ENCODE measurements at places on chromosomes 6 and 20.
A peak's percentile ranks its signal among the peaks of the same experiment; 100 is the strongest.

GRCh38 chr6:37696220-37696840 is 1.4 kb downstream of the MDGA1 start:
- DNase-seq, result peak; percentile 40

- no peak for DNase-seq
Observed at GRCh38 chr6:996271-996852, 303.4 kb upstream of the EXOC2 start.

DNA sequence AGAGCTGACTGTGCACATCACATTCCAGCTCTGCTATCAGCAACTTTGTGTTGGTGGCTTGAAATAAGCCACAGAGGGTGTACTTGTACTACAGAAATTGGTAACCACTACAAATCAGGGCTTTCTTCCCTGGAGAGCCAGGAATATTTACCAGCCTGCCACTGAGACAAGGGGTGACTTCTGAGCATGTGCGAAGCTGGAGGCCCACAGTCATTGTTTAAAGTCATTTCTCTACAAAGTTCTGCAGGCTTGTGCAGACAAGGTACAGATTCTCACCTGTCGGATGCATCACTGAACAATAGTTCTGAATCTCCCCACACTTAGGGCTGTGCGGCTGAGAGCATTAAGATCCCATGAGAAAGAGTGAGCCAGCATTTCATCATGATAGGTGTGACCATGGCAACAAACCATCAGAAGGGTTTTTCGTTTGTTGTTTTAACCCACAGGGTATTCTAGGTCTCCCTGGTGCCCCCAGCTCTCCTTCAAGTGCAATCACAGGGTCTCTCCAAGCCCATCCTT is 292.8 kb downstream of the CDC5L start:
- DNase-seq, result no peak

DNA sequence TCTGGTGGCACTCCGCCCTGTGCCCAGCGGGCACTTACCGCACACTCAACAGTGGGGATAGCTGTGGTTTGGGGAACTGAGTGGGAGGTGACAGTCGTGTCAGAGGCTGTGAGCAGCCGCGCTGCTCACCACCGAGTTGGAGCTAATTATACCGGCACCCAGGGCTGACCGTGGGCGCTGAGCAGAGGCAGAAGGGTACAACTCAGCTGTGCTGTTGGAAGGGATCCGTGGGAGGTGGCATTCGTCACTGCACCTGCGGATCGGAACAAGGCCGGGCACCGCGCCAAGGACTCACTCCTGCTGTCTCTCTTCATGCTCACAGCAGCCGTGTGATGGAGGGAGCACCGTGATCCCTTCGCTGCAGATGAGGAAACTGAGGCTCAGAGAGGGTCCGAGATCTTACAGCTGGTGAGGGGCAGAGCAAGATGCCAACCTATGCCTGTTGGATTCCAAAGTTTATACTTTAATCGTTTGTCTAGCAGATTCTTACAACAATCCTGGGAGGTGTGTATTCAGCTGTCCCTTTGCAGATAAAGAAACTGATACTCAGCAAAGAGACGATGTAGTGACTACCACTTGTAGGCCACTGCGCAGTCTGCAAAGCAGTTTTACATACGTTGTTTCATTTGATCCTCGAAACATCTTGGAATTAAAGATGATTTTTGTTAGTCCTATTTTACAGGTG is 713 bp upstream of the ELMO2 start:
- DNase-seq, result peak; percentile 18

- DNase-seq, result no peak
Observed at GRCh38 chr6:169081248-169081647, 172.4 kb downstream of the THBS2 start.

DNA sequence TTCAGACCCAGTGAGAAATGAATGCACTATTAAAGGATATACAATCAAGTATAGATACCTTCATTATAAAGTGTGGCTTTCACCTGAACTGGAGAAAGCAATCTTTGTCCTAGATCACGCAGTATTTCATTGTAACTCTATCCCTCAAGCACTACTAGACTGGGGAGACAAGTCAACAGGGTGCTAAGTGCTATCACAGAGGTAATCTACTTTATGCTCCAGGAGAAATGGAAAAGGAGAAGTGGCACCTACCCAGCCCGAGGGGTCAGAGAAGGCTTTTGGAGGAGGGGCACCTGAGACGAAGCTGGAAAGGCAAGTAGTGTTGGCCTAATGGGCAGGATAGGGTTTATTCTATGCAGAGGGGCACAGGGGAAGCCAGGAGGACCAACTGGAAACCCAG is 17.1 kb downstream of the ZHX3 start:
- DNase-seq, result no peak

- no peak for DNase-seq
Observed at GRCh38 chr6:35470663-35471120, 2.5 kb downstream of the RPL10A start.

DNA sequence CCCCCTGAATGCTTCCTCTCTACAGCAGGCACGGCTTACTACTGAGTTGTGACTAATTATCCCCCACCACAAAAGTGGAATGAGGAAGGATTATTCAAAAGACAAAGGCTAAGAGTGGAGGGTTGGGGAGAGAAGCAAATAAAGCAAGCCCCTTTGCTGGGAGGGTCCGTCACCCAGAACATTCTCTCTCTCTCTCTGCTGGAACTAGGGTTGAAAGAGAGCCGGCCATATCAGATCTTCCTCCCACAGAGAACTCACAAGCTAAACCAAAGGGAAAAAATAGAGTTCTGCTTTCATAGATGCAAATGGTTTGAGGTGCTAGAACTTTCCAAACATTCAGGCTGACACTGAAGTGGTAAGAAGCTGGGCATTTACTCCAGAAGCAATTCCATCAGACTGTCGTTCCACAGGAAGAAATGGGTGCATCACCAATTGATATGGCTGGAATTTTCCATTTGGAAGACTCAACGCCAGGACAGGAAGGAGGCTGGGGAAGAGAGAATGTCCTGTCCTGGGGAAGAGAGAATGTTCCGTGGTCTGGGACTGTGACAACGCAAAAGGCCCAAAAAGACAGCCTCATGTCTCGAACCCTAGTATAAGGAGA is 7.9 kb downstream of the ZMYND8 start:
- DNase-seq, result peak; percentile 49

- DNase-seq, result no peak
Observed at GRCh38 chr6:131065824-131066171, 2.8 kb upstream of the EPB41L2 start.

GRCh38 chr6:79538106-79538971 is 1.1 kb upstream of the LCA5 start:
- DNase-seq, result peak; percentile 26

DNA sequence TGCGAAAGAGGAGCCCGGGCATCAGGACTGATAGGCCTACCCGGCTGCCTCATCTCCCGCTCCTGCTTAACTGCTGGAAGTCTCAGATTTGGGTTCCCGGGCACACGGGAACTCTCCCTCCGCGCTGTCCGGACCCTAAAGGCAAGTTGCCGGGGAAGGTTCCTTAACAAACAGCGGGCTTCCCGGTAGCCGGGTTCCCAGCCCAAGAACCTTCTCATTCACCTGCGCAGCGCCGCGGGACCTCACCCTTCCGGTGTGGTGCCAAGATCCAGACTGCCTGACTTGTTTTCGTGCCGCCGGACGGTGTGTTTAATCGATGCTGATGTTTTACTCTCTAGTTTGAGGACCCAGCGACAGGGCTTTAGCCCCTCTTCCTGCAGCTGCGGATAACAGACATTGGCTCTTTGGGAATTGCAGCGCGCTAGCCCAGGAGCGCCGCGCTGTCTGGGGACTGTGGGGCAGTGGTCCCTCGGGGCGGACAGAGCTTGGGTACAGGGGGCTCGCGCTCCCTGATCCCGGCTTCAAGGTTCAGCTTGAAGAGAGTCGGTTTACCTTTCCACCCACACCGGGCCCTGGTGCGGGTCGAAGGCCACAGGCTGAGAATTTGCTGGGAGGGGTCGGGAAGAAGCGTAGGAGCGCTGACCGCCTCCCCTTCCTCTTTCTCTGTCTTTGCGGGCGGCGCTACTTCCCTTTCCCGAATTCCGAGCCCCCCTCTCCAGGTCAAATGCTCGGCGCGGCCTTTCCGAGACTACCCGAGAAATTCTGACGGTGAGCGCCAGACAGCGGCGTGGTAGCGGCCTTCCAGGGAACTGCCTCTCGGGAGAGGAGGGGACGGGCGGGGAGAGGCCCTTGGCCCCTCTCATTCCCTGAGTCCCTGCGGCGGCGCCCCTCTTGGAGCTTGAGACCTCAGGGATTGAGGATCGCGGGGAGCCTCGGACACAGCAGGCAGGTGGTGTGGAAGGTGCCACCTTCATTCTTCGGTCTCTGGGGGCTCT is 17.2 kb downstream of the ABT1 start:
- no peak for DNase-seq

GRCh38 chr6:30730601-30731435 is 10.7 kb downstream of the TUBB start:
- no peak for DNase-seq

- DNase-seq, result no peak
Observed at GRCh38 chr6:141248021-141248799, 884.5 kb upstream of the GJE1 start.

DNA sequence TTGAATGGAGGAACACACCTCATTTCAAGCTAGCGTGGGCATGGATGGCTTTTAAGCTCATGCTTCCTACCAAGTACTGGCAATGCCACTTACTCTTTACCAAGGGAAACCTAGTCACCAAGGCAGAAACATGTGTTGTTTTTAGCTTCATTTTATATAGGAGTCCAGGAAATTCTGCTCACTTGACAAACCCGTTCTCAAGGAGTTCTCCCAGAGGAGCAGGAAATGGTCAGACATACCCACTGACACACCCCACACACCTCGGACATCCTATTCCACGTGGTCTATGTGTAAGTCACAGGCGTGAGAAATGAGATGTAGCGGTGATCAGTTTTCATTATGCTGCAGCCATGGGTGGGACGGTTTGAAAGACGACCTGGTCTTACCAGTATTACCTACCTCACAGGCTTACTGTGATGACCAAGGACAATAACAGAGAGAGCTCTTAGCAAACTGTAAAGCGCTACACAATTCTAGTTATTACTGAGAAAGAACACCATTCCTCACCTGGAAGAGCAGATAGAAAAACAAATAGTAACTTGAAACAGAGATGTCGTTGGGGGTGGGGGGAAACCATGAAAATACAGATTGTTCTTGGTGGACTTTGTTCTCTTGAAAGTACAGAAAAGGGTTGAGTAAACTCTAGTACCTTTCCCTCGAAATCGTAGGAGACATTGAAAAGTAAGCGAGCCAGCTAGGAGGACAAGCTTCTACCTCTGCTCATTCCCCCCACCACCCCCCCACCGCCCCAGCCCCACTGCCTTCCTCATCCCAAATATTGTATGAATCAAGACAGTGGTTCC is 1.7 kb downstream of the CNKSR3 start:
- no peak for DNase-seq

DNA sequence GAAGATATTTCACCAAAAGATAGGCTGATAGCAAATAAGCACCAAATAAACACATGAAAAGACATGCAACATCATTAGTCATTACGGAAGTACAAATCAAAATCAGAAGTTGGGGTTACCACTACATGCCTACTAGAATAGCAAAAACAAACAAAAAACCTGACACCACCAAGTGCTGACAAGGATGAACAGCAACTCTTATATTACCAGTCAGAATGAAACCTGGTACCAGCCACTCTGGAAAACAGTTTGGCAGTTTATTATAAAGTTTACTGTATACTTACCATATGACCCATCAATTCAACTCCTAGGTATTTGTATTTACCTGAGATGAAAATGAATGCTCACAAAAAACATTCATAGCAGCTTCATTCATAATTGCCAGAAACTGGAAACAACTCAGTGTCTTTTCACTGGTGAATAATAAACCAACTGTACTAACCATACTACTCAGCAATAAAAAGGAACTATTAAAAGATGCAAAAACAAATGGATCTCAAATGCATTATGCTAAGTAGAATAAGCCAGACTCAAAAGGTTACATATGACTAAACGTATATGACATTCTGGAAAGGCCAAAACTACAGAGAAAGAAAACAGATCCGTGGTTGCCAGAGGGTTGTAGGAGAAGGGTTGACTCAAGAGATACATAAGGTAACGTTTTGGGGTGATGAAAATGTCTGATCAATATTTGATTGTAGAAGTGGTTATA is 33.0 kb downstream of the NUP153 start:
- DNase-seq, result no peak

DNA sequence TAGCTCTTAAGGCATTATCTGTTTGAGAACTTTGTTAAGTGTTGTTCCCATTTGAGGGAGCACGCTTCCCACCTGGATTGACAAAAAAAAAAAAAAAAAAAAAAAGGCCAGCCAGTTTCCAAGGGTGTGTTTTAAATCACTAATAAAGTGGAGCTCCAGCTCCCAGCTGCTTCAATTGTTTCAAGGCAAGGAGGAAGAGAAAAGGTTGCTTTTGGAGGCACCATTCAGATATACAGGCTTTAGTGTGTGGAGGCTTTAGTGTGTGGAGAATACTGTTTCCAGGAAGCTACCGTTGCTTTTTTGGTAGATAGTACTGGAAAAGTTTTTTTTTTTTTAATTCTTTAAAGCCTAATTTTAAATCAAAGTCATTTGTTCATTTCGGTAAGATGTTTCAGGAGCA is 17.3 kb downstream of the BMP2 start:
- no peak for DNase-seq

DNA sequence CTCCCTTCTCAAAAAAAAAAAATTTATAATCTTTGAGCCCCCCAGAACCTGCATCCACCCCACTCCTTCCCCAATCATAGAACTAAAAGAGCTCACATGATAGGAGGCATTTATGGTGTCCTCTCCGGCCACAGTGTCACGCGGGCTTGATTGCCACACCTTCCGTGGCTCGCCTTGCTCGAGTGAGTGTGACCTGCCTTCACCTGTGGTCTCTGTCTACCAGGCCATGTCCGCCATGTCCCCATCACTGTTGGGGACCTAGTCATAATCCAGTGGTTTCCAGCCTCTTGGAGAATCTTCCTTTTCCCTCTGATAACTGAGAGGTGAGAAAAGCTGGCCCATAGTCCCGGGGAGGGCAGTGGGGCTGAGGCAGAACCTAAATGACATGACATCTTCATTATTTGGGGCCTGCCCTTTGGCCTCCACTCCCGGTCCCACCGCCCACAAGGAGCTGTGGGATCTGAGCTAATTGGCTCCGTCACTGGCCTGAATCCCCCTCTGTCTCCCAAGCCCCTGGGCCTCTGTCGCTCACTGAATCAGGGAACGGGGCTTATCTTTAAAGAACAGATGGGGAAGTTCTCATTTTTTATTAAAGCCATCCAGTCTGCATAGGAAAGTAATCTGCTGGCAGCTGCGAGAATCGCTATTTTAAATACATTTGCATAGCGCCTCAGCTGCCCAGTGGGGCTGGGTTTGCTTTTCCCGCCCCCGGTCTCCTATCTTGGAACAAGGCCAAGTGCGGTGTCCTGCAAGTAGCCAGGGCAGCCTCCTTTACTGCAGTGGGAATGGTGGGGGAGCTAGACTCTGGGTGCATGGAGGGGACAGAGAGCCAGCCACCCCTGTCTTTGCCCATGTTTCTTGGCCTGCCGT is 197.6 kb upstream of the PMEPA1 start:
- DNase-seq, result no peak

DNA sequence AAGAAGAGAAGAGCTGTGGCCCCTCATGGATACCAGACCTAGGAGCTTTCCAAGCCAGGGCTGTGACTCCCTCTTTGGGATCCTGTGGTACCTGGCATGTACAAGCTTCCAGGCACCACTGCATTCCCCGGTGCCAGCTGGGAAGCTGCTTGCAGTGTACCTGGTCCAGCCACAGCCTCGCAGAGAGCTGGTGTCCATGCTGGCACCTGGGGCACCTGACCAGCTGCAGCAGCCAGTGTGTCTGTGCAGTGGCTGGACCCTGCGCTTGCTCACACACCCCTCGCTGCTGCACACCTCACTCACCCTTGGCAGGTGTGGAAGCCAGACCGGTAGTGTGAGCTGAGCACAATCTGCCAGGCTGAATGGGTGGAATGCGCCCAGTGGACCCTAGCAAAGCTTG is 190.9 kb upstream of the MAN1A1 start:
- DNase-seq, result no peak

All from fibroblast of pulmonary artery (primary cell).